Cardiac septum (tissue), 1 donor: ENCODE measurements at places on chromosomes 7 and 10. TPM values are rescaled to one million over a fixed set of nuclear protein-coding genes. Genes with fewer than 3 reads are reported as not detected.

DNA sequence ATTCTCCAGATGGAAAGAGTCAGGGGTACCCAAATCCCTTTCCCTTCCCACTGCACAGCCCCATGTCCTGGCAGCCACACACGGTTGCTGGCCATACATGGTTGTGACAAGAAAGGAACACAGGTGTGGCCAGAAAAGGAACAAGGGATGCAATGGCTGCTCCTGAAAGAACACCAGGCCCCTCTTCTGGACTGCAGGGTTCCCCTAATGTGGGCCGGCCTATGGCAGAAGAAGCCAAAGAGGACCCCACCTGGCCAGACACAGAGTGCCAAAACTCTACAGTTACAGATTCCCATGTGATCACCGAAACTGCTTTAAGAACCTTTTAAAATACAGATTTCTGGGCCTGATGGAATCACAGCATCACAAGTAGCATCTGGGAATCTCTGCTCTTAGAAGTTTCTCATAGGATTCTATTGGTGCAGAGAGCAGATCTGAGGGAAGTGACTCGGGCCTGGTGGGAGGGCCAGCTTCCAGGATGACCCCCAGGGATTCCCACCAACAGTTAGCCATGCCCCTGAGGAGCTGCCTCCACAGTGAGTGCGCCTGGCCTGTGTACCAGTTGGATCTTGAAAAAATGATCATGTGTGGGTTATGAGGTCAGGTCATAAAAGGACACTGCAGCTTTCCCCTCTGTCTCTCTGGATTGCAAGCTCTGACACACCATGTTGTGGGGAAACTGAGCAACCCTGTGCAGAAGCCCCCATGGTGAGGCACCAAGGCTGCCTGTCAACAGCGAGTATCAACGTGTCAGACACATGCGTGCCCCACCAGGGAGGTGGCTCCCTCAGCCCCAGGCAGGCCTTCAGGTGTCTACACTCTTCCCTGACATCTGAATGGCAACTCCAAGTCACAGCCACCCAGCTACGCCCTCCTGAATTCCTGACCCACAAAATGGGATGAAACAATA lies 89.6 kb upstream of the LANCL2 start:
- DNase-seq: no peak

GRCh38 chr10:130857631-130858295 lies 453.8 kb downstream of the TCERG1L start:
- DNase-seq: no peak

DNA sequence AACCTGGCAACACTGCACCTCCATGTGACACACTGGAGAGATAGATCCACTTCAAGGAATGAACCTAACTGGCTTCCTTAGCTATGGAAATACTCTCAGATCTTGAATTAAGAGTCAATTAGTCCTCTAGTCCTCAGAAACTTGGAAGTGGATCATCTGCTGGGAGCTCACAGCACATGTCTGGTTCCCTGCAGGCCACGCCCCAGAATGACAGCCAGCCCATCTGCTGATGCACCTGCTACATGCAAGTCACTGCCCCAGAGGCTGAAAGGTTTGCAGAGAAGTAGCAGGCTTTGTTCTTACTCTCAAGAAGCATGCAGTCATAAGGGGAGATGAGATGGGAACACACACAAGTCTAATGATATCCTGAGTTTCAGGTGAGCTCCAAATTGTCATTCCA lies 275.9 kb downstream of the SKAP2 start:
- no peak for DNase-seq

GRCh38 chr10:43790147-43790546 lies 141.5 kb upstream of the ZNF32 start:
- no peak for DNase-seq

Gene LIPN
- not detected for total RNA-seq

DNA sequence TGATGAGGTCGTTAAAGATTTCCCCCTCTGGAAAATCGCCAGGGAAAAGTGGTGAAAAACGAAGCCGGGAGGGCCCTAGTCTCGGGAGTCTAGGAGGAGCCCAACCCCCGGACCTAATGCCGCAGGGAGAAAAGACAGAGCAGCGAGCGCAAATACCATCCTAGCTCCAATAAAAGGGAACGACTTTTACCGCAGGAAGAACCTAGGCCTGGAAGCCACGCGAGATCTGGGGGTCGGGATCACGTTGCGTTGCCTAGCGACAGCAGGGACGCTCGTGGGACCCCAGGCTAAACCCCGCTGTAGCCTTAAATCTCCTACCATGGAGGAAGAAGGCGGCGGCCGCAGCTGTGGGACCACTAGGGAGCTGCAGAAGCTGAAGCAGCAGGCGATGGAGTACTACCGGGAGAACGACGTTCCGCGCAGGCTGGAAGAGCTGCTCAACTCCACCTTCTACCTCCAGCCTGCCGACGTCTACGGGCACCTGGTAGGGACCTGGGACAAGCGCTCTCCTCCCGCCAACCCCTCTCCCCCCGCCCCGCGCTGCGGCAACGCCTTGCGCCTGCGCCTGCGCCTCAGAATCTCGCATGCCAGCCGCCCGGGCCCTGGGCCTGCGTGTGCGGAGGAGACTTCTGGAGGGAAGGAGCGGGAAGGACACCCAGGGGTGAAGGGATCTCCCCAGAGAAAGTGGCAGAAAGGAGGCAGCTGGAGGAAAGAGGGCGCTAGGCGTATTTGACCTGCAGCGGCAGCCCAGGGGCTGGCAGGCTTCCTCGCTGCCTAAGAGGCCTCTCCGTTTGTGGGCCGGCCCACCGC lies at the start of gene ENO4:
ENO4 (plus strand) TSS at position 252 of the 810 bp plus-strand sequence; CDS start at position 320, 68 bp downstream.
- DNase-seq: no peak

DNA sequence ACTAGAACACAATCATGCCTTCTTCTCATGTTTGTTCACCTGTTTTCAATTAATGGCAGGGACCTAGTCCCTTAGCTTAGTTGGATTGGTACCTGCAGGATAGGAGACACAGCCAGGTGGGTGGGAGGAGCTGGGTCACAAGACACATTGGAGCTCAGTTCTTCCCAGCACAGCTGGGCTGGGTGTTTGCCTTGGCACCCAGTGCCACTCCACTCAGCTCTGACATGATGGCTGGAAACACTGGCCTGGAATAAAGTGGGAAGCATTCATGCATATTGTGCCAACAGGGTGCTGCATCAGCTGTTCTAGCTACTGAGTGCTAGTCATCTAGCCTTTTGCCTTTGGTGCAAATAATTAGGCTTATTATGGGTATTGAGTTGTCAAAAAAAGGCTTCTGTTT lies 226.1 kb downstream of the PTEN start:
- DNase-seq: no peak

GRCh38 chr7:128019288-128019687 lies 11.9 kb downstream of the LRRC4 start:
- DNase-seq: no peak

- no peak for DNase-seq
Observed at GRCh38 chr10:4234661-4235060, 449.7 kb upstream of the KLF6 start.

Gene AQP1
- 155 TPM for total RNA-seq

- peak; percentile 39 for DNase-seq
Observed at GRCh38 chr7:44396931-44397545, 71.6 kb upstream of the CAMK2B start.

DNA sequence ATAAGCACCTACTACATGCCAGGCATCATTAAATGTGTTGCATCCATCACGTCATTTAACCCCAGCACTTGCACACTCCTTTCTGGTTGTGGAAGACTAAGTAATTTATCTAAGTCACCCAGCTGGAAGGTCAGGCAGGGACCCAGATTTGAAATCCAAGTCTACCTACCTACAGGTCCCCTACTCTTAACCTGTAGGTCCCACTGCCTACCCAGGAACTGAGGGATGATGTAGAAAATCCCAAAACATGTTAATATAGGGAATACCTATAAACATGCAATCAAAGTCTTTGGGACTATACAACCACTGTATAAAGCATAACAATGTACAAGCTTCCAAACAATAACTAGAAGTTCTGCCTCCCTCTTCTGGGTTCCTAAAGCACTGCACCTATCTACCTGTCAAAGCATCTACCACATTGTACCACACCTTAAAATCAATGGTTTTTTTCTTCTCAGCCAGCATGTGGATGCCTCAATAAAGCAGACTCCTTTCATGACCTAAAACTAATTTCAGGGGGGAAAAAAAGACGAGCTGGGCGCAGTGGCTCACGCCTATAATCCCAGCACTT lies 5.6 kb downstream of the IL6 start:
- no peak for DNase-seq

Gene IQUB
- total RNA-seq: 0.78 TPM

Gene OPN1SW
- not detected for total RNA-seq

DNA sequence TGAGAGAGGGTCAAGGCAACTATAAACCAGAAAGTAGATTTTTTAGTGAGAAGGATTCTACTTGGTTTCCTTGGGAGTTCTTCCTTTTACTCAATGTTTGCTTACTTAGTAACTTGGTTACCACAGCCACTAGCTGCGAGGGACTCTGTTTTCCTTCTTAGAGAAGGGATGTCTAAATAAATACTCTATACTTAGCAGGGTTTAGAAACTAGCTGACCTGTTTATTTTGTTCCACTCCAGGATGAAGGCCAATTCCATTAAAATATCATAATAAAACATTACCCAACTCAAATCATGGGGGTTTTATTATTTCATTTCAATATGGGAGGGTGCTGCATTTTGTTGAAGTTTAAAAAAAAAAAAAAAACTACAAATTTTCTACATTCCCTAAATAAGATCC lies 87.3 kb downstream of the PPP1R3A start:
- no peak for DNase-seq

Gene NUTM2E
- total RNA-seq: not detected

Gene SPDYE6
- total RNA-seq: not detected

- peak; percentile 73 for DNase-seq
Observed at GRCh38 chr7:27143023-27143949, at the start of gene HOXA5. Gene HOXA5 (minus strand): TSS chr7:27143681. CDS start chr7:27143607, 74 bp downstream.

- no peak for DNase-seq
Observed at GRCh38 chr7:149489391-149490024, 8.1 kb downstream of the ZNF746 start.

- no peak for DNase-seq
Observed at GRCh38 chr10:108586424-108586823, 1336.9 kb downstream of the XPNPEP1 start.

DNA sequence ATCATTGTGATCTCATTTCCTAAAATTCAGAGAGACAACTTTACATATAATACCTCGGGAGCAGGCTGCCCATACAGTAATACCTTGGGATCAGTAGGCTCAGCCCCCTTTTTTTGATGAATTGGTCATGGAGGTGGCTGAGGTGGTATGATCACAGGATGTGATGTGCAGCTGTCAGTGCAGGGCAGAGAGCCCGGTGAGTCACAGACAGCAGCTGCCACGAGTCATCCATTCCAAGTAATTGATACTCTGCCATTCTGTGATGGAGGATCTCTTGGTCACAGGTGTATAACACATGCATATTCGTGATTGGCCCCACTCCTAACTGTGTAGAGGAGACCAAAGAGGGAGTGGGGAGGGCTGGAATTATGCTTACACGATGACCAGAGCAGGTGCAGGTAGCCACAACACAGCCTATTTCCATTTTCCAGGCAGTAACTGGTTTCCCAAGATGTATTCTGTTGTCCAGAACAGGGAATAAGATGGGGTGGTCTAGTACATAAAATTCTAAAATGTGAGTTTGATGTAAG lies 14.1 kb downstream of the NRCAM start:
- DNase-seq: no peak

Gene MMD2
- total RNA-seq: not detected

DNA sequence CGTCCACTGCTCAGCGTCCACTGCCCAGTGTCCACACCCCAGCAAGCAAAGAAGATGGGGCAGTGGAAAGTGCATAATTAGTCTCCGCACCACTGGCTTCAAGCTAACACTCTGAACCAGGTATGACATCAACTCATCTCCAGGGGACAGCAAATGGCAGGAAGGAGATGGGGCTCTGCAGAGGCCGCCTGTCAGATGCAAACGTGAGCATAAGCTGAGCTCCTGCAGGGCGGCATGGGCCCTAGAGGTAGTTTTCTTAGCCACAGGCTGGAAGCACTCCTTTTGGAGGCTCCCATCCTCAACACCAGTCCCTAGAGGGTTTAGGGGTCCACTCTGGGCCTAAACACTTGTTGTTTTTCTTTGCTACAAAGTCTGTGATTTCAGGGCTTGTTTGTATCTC lies 335.8 kb upstream of the MKI67 start:
- no peak for DNase-seq

DNA sequence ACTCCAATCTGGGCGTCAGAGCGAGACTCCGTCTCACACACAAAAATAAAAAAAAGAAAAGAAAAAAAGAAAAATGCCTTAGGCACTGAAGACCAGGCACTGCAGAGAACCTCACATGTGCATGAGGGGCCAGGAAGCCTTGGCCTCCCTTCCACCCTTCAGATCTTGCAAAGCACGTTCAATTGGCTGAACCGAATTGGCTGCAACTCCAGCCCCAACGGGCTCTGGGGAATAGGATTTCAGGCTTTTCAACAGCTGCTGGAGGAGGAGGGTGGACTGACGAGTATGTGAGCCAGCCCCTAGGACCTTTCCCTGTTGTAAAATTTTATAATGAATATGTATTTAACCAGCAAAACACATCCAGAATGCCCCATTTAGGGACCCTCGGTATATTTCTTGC lies 16.7 kb downstream of the TMEM120A start:
- DNase-seq: no peak

DNA sequence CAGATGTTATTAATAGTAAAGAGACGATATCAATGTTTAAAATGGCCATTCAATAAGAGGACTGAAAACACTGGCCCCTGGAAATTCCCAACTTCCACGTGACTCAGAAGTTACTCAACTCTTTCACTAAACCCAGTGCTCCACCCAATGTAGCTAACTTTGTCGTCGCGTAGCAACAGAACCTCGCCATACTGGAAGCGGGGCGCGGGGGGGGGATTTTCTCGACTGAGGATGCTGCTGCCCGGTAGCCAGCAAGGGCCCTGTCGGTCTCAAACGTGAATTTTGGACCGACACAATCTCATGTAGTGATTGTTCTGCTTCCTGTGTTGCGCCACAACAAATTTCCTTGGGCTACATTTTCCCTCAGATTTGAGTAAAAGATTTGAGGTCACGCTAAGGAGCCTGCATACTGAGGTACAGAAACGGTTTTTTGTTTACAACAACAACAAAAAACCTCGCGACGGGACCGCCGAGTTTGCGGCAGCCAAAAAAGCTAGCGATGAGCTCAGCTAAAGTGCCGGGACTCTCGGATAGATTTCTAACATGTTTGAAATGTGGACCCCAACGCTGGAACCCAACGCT lies 977 bp upstream of the SFR1 start:
- DNase-seq: peak; percentile 92
